ENCODE measurements at places on chromosomes 12 and 14. TPM values are rescaled to one million over a fixed set of nuclear protein-coding genes. Genes with fewer than 3 reads are reported as not detected.

DNA sequence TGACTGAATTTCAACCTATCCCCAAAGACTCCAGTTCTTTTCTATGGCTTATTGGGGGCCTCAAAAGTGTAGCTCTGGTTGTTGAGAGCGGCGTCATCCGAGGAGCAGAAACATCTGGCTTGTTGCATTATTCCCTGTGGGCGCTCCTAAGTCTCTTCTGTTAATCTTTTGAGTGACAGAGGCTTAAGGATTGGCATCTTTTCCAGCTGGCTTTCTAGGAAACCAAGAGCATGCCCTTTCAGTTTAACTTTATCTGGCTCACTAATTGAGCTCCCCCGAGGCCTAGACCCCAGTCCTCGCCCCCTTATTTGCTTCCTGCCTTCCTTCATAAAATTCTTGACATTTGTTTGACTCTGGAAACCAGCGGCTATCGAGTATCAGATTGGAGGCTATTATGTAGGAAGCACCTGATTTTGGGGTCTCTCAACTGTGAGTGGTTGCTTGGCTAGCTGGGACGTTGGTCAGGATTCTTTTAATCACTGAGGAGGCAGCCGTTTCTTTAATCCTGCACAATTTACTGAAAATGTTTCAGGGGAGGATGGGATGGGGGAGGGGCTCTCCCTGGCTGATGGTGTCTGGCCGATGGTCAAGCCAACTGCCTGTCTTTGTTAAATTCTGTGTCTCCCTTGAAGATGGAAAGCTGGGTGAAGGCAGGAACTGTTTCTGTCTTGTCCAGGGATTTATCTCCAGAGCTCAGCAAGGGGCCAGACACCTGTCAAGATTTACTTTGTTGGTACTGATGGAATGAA lies 3.1 kb downstream of the SMOC1 start:
- DNase-seq = no peak

DNA sequence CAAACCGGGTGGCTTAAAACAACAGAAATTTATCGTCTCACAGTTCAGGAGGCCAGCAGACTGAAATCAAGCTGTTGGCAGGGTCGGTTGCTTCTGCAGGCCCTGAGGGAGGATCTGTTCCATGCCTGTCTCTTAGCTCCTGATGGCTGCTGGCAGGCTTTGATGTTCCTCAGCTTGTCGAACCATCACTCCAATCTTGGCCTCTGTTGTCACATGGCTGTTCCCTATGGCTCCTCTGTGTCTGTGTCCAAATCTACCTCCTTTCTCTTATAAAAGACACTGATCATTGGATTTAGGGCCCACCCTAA lies 14.0 kb downstream of the NFATC4 start:
- no peak for DNase-seq

Gene VDR
- total RNA-seq = 5.8 TPM

- DNase-seq = no peak
These were observed 57.9 kb upstream of the PNMA1 start for GRCh38 chr14:73771848-73772638.

Gene GLIPR1L2
- total RNA-seq = 0.32 TPM

DNA sequence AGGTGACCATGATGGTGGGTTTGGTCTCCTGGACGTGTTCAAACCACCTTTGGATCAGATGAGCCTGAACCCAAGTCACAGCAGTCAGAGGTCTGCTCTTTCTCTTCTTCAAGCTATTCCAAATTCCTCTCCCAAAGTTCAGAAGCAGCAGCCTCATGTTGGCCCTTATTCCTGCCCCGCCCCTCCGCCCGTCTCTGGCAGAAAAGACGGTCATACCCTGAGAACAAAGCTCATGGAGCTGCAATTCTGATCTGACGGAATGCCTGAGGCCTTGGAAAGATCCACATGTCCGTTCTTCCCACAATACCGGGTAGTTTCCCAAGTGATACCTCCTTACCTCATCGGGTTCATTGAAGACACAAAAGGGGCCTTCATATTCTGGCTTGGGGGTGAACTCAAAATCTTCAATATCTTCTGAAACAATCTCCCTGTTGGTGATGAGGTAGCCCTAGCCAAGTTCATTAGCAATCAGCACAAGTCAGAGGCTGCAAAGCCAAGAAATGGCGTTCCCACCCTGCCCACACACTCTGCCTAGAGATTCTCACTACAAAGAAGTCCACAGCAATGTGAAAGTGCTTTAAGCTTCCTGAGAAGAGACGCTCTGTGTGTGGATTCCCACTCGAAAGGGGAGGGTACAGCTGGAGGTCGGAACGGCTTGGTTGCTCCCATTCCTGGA lies 11.2 kb downstream of the POLE start:
- no peak for DNase-seq

Gene TBX5
- total RNA-seq = not detected

GRCh38 chr12:52564582-52564981 lies 9.1 kb downstream of the KRT74 start:
- no peak for DNase-seq

- no peak for DNase-seq
These were observed 48.8 kb upstream of the CHST11 start for GRCh38 chr12:104407922-104408321.

- DNase-seq = no peak
These were observed 55.8 kb upstream of the OR6J1 start for GRCh38 chr14:22699801-22700564.

Gene SERPINA6
- not detected for total RNA-seq

All from LHCN-M2 (cell line).